CD8-positive, alpha-beta T cell (primary cell): ENCODE measurements at places on chromosomes 16 and 17.
A peak's percentile ranks its signal among the peaks of the same experiment; 100 is the strongest.

- no peak for DNase-seq
Measured at GRCh38 chr17:48990882-48991357, 6.3 kb upstream of the IGF2BP1 start.

DNA sequence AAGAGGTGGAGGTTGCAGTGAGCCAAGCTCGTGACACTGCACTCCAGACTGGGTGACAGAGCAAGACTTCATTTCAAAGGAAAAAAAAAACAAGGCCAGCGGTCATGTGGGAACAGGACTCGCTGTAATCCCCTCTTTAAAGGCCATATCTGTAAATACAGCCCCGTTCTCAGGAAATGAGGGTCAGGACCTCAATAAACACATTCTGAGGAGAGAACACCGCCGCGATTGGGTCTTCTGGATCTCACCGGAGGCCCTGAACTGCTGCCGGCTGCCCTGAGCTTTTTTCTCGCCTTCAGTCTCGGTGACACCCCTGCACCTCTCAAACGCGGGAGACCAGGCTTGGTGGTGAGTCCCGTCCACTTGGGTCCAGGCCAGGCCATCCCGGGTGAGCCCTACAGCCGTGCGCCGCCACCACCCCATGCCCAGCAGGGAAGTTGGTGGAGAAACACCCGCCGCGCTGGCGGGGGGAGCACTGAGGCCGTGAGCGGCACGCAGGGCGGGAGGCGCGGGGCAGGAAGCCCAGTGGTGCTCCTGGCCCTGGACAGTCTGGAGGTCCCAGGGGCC, 28.4 kb downstream of the SLC25A10 start:
- DNase-seq: no peak

DNA sequence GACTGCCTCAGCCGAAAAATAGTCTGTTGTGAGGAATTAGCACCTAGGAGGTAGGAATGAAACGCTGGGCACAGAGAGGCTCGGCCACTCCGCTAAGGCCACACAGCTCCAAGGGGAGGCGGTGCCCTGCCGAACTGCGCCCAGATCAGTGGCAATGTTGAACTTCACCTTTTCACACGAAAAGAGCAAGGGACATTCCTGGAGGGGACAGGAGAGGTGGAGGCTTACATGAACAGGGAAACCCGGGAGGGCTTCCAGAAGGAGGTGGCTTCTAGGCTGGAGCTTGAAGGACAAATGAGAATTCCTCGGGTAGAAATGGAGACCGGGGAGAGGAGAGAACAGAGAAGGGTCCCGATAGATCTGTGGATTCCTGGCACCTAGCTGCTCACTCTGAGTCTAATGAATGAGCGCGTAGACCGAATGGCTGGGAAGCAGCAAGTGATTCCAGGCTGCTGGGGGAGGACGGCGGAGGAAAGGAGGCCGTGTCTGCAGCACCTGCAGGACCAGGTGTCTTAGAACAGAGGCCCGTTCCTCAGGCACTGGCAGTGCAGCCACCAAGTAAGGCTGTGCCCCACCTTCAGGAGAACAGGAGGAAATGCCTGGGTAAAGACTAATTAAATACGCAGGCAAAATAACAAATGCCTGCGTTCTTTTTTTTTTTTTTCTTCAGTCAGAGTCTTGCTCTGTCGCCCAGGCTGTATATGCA, 722 bp upstream of the SLC38A10 start:
- DNase-seq: peak; percentile 60

- no peak for DNase-seq
Measured at GRCh38 chr17:47670064-47670463, 20.3 kb downstream of the KPNB1 start.
